ENCODE measurements at places on chromosomes 16 and 17.

DNA sequence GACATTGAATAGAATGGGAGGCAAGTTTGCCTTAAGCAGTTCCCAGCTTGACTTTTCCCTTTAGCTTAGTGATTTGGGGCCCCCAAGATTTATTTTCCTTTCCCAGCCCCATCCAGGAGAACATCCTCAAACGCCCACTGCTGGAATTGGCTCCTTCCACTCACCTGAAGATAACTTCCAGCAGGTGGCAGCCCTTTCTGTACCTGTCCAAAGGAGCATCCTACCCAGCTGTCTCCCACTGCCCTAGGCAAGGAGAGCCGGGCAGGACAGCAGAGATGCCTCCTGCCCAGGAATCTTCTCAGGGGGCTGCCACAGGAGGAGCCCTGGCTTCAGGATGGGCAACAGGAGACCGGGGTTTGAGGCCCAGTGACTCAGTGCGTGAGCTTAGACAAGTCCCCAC is 6.4 kb downstream of the CACNG5 start:
- no peak for DNase-seq

- no peak for DNase-seq
Measured at GRCh38 chr16:17828012-17828411, 357.3 kb upstream of the XYLT1 start.

DNA sequence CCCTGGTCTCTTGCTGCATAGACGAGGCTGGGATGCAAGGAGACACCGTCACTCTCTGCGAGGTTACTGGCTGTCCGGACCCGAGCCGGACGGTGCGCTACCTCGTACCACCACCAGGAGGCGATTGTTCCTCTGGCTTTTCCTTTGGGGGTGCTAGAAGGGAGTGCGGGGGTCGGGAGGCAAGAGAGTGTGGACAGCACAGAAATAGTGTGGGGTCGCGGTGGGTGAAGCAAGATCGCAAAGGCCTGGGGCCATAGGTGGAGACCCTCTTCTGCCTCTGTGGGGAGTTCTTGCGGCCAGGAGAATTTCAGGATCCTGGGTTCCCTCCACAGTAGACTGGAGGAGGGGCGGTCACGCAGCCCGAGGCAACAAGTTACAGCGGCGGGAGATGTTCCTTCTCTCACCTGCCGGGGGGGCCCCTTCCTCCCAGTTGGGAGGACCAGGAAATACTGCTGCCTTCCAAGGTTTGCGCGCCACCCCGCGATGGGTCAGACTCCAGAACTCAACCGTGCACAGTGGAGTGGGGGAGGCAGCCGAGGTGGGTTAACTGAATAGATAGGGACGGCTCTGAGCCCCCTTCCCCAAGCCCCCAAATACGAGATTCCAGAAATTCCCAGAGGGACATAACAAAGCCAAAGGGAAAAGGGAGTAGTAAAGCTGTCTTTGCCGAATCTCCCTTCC is 6.9 kb downstream of the PHOSPHO1 start:
- DNase-seq: peak; percentile 20

DNA sequence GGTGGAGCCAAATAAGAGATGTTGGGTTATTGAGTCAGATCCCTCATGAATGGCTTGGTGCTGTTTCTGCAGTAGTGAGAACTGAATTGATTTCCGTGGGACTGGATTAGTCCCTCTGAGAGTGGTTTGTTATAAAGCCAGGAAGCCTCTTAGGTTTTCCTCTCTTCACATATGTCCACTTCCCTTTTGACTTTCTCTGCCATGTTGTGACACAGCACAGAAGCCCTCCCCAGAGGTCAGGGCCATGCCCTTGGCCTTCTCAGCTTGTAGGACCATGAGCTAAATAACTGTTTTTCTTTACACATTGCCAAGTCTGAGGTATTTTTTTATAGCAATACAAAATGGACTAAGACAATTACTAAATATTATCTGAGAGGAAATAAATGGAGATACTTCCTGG is 10.3 kb upstream of the HAPSTR1 start:
- DNase-seq: no peak

- no peak for DNase-seq
Measured at GRCh38 chr16:57479976-57480753, 6.1 kb downstream of the DOK4 start.
